Airway epithelial cell (primary cell): ENCODE measurements at places on chromosomes 4 and X. TPM values are rescaled to one million over a fixed set of nuclear protein-coding genes. Genes with fewer than 3 reads are reported as not detected.

The CYTL1 gene
- not detected in 2 replicates for total RNA-seq

The RASGEF1B gene
- 1.2 and 1.3 TPM in 2 replicates for total RNA-seq

The SERTM2 gene
- total RNA-seq: not detected in 2 replicates

The BCAP31 gene
- 164 and 185 TPM in 2 replicates for total RNA-seq

The QRFPR gene
- 2.0 and 2.4 TPM in 2 replicates for total RNA-seq

The NSG1 gene
- total RNA-seq: 36.9 and 45.7 TPM in 2 replicates

The NHSL2 gene
- total RNA-seq: 0.07 TPM in 1 of 2 replicates, not detected in the other

The PCDH18 gene
- total RNA-seq: 1.5 and 2.4 TPM in 2 replicates

The NEUROG2 gene
- total RNA-seq: not detected in 2 replicates

The ATOH1 gene
- total RNA-seq: not detected in 2 replicates

The MAMLD1 gene
- 0.92 and 1.1 TPM in 2 replicates for total RNA-seq

The FAM199X gene
- total RNA-seq: 14.5 and 18.4 TPM in 2 replicates

The BMP3 gene
- 0.05 TPM in 1 of 2 replicates, not detected in the other for total RNA-seq

The BMX gene
- total RNA-seq: 0.07 TPM in 1 of 2 replicates, not detected in the other

The NUDT11 gene
- total RNA-seq: 11.8 and 12.8 TPM in 2 replicates

The PPM1K gene
- 3.2 and 9.0 TPM in 2 replicates for total RNA-seq

The PABPC1L2A gene
- not detected in 2 replicates for total RNA-seq

The KLB gene
- total RNA-seq: 0.07 TPM in 1 of 2 replicates, not detected in the other

The CSAG3 gene
- total RNA-seq: not detected in 2 replicates

The GAGE1 gene
- not detected in 2 replicates for total RNA-seq

The STK32B gene
- not detected in 2 replicates for total RNA-seq

The SSX1 gene
- total RNA-seq: not detected in 2 replicates

The ITGB1BP2 gene
- total RNA-seq: 0.37 and 0.78 TPM in 2 replicates

The RGN gene
- not detected in 2 replicates for total RNA-seq

The ERCC6L gene
- 5.8 and 6.9 TPM in 2 replicates for total RNA-seq

The FRMPD4 gene
- 0.14 TPM in 1 of 2 replicates, not detected in the other for total RNA-seq

The ERAS gene
- not detected in 2 replicates for total RNA-seq

The KLF3 gene
- total RNA-seq: 20.2 and 29.4 TPM in 2 replicates

The SUPT20HL1 gene
- total RNA-seq: not detected in 2 replicates

The EPHA5 gene
- not detected in 2 replicates for total RNA-seq

The HPGDS gene
- total RNA-seq: not detected in 2 replicates

The FGB gene
- not detected in 2 replicates for total RNA-seq

The NWD2 gene
- 0.07 TPM in 1 of 2 replicates, not detected in the other for total RNA-seq

The ASB12 gene
- not detected in 2 replicates for total RNA-seq

The ZCCHC18 gene
- total RNA-seq: not detected in 2 replicates
